Esophagus squamous epithelium (tissue), 5 donors: ENCODE measurements at places on chromosomes 4 and X.

- DNase-seq = no peak
Measured at GRCh38 chr4:126267689-126268088, 952.9 kb downstream of the FAT4 start.

DNA sequence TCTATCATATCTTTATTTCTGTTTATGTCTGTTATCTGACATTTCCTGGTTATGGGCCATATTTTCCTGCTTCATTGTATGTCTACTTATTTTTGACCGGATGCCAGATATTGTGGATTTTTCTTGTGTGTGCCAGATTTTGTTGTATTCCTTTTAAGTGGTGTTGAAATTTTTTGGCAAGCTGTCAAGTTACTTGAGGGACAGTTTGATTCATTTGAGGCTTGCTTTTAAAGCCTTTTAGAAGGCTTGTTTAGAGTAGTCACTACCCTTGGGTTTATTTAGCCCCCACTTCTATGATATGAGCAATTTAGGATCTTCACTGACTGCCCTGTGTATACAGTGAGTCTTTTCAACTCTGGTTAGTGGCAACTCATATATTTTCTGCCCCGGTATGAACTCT, 29.2 kb upstream of the NPY2R start:
- DNase-seq = no peak

DNA sequence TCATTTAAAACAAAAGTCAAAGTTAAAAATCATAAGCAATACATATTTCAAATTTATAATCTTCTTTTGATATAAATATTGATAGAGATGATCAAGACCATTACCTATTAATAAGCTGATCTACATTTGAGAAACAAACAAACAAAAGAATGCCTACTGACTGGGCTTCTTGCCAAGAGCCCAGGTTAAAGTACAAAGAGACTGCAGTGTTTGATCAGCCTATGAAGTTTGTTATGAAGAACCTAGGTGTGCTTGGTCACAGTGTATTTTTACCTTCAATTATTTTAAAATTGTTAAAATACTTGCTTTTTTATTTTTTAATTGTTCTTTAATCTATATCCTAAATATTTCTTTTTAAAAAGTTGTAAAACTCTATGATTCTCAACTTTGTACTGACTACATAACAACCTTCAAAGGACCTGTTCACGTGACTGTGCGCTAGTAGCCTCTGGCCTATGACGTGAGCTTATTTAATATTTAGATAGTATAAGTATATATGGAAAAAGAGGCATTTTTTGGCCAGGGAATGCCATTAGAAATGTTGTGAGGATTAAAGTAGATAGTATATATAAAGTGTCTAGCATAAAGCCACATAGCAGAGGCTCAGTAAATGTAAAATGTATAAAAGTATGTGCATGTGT, 11.4 kb upstream of the SLC39A8 start:
- DNase-seq = no peak

GRCh38 chr4:26331380-26331950, 10.7 kb downstream of the RBPJ start:
- DNase-seq = no peak

GRCh38 chrX:10326578-10326977, 169.8 kb downstream of the CLCN4 start:
- DNase-seq = no peak

- DNase-seq = no peak
Measured at GRCh38 chrX:57595381-57595811, 3.6 kb downstream of the ZXDB start.

- DNase-seq = no peak
Measured at GRCh38 chr4:119585771-119586170, 42.8 kb downstream of the PDE5A start.

DNA sequence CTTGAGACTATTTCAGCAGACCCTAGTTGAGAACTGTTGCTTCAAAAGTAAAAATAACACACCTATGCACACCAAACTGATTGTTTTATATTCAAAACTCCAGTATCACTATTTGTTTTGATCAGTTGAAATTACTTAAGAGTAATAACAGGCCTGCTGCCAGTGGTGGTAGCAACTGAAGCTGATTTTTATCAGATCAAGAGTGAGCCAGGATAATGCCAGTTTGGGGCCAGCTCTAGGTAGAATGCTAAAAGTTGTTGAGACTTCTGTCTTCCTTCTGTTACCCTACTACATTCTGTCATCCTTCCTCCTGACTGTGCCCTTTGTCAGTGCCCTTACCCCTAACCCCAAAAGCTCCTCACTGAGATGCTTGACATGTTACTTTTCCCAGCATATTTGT, 228.7 kb upstream of the SPRY1 start:
- no peak for DNase-seq

GRCh38 chr4:59039046-59039445, 1928.9 kb upstream of the IGFBP7 start:
- no peak for DNase-seq

DNA sequence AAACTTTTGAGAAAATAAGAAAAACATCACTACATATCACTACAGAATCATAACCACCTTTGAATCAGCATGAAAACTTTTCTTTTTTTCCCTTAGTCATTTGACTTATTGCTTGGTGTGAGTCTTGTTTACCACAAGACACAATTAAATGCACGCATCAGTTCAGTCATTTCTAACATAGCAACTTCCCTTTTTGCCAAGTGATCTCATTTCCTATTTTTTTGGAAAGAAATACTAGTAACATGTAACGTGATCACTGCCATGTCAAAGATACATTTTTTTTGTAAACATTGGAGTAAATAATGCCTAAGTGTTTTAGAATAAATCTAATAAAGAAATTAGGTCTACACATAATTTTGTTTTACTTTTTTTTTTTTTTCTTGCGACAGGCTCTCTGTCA, 5.1 kb upstream of the CXCL8 start:
- DNase-seq = no peak

- no peak for DNase-seq
Measured at GRCh38 chrX:115356369-115356768, 66.9 kb downstream of the LUZP4 start.

- no peak for DNase-seq
Measured at GRCh38 chr4:66376396-66376795, 706.1 kb upstream of the EPHA5 start.

- DNase-seq = no peak
Measured at GRCh38 chrX:20139966-20140365, 1.7 kb downstream of the EIF1AX start.

DNA sequence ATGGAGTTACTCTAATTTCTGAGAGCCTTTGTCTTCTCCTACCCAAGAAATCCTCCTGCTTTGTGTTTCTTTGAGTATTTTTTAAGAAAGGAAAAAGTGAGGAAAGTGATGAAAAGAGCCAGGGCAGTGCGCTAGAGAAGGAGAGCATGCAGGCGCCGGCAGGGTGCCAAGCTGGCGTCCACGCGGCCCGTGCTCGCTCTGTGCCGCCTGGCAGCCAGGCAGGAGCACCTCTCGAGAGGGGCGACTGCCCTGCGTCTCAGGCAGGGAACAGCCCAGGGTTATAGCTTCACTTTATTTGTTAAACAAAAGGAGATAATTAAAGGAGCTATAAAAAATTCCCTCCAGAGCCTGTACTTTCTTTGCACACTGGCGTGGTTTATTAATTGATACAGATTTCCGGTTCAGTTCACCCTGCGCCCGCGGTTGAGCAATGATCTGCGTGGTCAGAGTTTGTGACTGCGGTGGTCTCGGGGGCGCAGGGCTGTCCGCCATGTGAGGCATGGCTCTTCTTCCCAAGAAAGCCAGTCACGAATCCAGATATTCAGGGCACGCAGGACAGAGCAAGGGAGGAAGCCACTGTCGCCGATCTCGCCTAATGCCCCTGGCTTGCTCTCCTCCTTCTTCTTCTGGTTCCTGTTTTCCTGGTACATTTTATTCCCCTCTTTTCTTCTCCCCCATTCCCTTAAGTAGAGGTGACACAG, 110.8 kb upstream of the PAQR3 start:
- DNase-seq = no peak

DNA sequence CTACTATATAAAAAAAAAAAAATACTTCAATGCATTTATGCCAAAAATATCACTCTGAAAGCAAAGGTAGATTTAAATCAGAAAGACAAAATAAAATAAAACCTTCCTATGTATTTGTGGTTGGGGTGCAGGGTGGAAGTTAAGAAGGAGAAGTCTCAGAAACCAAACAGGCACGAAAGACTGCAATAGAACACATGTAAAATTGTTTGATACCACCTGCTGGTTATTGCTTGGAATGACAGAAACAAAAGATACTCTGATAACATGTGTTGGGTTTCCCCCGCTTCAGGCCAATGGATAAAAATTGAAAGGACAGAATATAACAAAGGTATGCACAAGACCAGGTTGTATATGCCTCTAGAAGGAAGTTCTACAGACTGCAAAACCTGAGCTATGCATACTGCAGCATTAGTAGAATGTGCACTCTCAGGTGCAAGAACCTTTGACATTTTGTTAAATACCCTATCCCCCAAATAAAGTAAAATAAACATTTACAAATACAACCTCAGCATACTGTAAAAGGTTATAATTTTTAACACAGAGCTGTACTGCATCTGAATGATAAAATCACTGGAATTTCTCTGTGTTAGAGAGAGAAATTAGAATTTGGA, 118.8 kb downstream of the GABRA2 start:
- no peak for DNase-seq

DNA sequence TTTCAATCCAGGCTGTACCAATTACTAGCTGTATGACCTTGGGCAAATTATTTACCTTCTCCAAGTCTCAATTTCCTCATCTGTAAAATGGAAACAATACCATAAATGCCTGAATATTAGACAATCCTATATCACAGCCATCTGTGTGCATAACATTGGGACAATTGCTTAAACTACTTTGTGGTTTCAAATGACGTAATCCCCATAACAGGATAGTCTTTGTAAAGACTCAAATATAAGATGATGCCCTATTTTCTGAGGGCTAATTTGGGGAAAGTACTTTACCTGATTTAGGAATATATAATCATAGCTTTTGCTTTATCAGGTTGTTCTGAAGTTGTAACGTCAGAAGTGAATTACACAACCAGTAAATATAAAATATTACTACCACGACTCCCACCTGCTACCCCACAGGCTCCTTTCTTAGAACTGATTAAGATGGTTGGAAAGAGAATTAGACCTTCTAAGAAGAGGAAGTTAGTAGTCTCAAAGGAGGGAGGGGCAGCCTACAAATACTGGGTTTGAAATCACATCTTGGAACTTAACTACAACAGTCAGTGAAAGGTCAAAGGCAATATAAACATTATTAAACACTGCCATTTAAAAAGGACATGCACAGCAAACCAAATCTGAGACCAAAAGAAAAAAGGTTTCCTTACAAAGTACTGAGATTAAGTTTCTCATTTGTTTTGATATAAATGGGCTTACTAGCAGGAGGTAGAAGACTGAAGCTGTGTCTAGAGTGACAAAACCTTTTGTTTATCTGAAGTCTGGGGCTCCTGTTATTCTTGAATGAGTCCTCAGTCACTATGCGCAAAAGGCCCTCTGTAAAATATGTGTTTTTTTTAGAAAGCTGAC, 215.0 kb downstream of the SCFD2 start:
- DNase-seq = no peak

- DNase-seq = no peak
Measured at GRCh38 chr4:31104043-31104442, 383.9 kb downstream of the PCDH7 start.

GRCh38 chr4:122827258-122827878, 737 bp downstream of the FGF2 start:
- DNase-seq = no peak

GRCh38 chr4:41586675-41587225, 48.8 kb downstream of the LIMCH1 start:
- no peak for DNase-seq

DNA sequence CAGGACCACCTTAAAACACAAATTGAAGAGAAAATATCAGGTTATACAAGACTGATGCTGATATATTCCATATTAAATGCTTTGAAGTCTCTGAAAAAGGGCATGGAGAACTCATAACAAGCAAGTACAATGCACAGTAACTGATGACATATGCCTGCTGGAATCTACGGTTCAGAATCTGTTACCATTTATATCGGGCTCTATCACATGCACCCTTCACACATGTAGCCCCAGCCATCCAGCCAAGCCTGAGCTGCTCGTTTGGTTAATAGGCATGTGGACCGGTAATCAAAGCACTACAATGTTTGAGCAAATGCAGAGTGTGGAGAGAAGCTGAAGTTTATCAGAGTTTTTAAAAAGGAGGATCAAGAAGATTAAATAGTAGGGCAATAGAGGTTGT, 11.8 kb downstream of the COMMD8 start:
- DNase-seq = no peak

- no peak for DNase-seq
Measured at GRCh38 chrX:136138939-136139338, 8.4 kb upstream of the FHL1 start.

DNA sequence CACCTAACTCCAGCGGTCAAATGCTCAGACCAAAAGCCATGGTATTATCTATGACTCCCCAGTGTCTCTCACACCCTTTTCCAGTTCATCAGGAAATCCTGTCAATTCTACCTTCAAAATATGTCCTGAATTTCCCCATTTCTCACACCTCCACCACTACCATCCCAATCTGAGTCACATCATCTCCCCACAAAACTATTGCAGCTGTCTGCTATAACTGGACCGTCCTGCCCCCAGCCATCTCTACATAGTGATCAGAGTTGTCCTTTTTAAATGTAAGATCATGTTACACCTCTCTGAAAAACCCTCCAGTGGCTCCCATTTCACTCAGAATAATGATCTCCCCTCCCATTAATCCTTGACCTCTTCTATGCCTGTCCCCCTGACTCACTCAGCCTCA, 6.8 kb upstream of the ODAPH start:
- no peak for DNase-seq

GRCh38 chr4:143225167-143225566, 40.5 kb downstream of the USP38 start:
- DNase-seq = no peak
